ENCODE measurements at places on chromosomes 7 and 10.

DNA sequence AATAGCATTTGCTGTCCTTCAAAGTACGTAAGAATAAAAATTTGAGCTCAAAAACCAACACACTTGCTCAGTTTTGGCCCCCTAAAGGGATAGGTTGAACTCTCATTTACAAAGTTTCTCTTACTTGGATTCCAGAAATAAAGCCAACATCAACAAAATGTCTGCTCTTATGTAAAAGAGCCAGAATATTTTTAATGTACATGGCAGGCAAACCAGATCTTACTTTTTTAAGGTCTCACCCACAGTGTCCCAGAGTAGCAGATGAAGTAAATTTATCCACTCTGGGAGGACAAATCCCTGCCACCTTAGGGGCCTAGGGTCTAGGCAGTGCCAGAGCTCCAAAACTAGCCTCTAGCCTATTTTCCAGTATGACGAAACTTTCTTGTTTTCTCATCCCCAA lies 159.6 kb downstream of the SKAP2 start:
- no peak for DNase-seq

GRCh38 chr7:39583539-39583938 lies 17.3 kb downstream of the YAE1 start:
- DNase-seq: no peak

- DNase-seq: no peak
Measured at GRCh38 chr7:121473645-121474300, 77.7 kb upstream of the FAM3C start.

DNA sequence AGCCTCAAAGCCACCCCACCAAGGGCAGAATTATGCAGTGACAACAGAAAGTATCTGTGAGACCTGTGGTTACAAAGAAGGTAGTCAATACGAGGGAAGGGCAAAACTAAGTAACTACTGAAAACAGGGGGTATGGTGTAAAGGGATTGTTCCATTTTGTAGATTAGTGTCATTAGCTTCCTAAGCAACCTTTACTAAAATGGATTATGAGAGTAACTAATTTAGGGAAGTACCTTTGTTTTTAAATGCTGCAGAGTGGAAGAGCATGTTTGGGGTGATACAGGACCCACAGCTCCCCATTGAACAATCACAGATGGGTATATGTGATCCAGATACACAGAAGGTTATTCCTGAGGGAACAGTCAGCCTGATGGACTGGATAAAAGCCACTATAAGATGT lies 51.3 kb upstream of the TAC1 start:
- no peak for DNase-seq

DNA sequence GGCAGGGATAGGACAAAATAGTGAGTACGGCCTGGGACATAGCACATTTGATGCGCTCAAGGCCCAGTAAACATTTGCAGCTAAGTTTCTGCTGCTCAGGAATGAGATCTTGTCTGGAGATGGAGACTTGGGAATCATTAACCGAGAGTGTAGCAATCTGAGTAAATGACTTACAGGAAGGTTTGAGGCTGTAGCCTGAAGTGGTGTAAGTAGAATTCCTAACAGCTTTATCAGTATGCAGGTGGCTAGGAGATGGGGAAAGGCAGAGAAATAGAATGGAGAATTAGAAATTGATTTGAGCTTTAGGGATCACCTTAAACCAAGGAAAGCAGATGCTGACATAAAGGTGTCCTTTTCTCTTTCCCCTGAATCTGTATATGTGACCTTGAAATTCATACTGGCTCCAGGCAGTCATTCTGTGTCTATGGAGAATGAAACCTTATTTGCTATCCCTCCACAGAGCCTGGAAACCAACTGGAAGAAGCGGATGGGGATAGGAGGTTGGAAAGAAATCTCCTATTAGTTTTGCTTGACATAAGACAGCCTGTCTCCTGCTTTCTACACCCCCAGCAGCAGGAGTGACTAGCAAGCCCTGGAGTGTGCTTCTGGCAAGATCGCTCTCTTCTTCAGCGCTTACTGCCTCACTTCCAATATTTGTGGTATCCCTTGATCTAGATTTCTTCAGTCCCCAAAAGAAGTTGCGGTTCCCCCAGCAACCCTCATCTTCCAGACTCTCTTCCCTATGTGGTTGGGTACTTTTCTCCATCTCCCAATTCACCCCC lies 6.4 kb upstream of the PON2 start:
- DNase-seq: no peak

DNA sequence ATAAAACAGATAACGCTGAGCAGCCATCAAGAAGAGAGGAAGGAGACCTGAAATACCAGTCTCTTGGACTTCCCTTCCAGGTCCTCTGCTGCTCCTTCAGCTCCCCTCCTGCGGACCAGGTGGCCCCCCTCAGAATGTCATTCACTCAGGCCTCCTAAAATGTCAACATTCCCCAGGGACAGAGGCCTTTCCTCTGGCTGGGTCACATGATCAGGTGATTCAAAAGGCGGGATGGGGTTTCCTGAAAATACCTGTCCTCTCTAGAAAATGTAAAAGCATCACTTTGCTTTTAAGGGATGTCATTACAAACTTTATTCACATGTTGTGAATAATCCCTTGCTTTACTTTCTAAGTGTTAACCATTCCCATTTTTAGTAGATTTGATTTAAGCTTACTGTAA lies 311.1 kb downstream of the INHBA start:
- DNase-seq: no peak

DNA sequence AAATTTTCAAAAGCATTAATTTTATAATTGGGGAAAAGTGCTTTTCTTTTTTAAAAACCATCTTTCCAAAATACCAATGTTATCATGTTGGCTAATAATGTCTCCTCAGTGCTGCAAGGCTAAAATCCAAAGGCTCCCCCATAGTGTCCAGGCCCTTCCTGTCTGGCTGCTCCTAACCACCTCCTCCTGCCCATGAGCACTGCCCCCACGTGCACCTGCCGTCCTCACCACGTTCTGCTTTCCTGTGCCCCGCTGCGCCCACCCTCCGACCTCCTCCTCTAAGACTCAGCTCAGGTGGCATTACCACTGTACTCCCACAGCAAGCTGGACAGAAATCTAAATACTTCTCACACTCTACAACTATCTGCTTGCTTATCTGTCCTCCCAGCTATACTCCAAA lies 17.7 kb downstream of the PAXIP1 start:
- DNase-seq: no peak

DNA sequence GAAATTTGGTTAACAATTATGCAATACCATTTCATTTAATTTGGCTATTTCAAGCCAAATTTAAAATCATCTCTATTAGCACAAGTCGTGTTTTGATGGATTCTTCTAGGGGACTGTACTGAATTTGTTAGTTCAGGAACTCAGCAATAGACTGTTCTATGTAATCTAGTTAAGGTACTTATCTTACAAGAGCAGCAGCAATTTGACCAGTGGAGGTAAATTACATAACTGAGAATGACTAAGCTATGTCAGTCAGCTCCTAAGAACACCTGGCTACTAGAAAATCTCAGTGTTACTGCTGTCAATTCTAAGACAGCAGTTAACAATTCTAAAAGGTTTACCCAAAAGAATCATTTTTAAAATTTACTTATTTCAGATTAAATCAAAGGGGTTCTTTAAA lies 513.9 kb upstream of the ZWINT start:
- no peak for DNase-seq

DNA sequence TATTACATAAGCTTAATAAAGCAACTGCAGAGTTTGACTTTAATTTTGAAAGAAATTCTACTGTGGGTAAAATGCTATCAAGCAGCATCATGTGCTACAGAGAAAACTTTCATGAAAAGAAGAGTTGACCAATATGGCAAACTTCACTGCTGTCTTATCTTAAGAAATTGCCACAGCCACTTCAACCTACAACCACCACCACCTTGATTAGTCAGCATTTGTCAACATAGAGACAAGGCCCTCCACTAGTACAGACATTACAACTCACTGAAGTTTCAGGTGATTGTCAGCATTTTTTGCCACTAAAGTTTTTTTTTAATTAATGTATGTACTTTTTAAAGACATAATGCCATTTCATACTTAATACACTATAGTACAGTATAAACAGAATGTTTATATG lies 350.3 kb downstream of the HPSE2 start:
- DNase-seq: no peak

DNA sequence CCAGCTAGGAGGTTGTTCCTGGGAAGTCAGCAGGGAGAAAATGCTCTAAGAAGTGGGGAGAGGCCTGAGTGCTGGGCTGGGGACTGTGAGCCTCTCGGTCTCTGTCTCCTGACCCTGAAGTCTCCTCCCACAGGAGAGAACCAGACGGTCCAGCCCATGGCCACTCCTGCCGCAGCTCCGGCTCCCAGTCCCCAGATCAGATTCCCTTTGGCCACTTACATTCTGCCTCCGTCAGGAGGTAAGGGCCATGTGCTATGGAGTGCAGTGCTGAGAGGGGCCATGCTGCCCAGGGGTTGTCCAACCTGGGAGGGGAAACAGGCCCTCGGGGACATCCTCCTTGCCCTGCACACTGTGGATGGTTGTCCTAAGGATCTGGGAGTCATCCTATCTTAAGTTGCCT lies 21.3 kb upstream of the ZNF467 start:
- DNase-seq: no peak

GRCh38 chr7:27189997-27190748 lies 5.1 kb upstream of the HOXA11 start:
- DNase-seq: no peak

DNA sequence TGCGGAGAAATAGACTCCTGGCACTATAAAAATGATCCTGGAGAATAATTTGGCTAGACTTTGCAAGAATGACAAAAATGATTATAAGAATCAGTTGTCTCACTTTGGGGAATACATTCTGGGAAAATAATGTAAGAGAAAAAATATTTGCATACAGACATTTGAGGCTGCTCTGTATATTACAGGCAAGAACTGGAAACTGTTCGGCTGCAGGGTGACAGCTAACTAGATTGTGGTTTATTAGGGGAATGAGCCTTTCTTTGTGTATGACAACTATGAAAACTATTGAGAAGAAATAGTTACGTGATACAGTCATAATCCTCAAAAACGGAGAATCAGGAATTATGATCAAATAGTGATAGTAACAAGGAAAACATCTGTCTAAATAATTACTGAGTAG lies 8.6 kb downstream of the TRIM56 start:
- DNase-seq: no peak

- no peak for DNase-seq
Measured at GRCh38 chr7:2071133-2071832, 161.5 kb downstream of the MAD1L1 start.

DNA sequence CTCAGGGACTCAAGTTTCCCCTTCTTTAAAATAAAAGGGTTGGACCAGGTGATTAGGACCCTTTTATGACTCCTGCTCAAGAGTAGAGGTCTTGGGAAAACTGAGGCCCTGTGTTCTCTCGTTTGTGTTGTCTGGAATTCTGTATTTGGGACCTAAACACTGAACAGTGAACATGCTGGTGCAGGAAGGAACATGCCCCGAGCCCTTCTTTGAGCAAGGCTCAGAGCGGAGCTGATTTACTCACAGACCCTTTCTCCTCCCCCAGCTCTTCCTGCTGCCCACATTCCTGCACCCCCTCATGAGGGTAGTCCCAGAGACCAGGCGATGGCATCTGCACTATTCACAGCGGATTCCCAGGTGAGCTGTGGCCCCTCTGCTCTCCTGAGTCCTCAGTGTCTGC lies 14.2 kb downstream of the ZKSCAN1 start:
- no peak for DNase-seq

- DNase-seq: no peak
Measured at GRCh38 chr7:44277851-44278250, 47.5 kb downstream of the CAMK2B start.

DNA sequence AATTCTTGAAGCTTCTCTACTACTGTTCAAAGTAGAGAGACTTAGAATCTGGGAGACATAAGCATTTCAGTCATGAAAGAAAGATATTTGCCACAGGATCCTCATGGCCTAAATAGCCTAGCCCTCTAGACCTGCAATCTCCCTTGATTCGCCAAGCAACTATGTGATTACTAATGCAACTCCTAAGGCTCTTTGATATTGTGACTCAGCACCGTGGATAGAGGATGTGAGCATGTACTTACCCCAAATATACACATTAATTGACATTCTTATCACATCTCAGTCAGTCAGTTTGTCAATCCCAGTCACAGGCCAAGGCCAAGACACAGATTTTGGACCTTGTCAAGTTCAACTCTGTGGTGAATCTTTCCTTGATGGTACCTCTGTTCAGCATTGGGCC lies 42.6 kb downstream of the GPR37 start:
- DNase-seq: no peak

Data from hippocampal formation (tissue), 2 donors.